ENCODE measurements at places on chromosomes 6 and 20.

DNA sequence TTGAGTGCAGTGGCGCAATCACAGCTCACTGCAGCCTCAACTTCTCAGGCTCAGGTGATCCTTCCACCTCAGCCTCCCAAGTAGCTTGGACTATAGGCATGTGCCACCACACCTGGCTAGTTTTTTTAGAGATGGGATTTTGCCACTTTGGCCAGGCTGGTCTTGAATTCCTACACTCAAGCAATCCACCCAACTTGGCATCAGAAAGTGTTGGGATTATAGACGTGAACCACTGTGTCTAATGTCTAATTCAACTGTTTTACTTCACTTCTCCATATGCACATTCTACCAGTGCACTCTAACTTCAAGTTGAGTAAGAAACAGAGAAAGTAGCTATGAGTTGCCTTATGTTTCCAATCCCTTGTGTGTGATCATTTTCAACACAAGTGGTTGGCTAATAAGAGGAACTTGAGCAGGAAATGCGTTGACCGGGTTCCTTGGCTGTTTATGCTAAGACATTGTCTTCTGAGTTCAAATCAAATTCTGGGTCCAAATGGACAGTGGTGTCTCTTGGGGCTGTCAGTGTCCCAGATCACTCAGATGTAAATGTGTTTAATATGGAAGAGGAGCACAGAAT, 23.9 kb downstream of the ZNF337 start:
- DNase-seq = no peak

DNA sequence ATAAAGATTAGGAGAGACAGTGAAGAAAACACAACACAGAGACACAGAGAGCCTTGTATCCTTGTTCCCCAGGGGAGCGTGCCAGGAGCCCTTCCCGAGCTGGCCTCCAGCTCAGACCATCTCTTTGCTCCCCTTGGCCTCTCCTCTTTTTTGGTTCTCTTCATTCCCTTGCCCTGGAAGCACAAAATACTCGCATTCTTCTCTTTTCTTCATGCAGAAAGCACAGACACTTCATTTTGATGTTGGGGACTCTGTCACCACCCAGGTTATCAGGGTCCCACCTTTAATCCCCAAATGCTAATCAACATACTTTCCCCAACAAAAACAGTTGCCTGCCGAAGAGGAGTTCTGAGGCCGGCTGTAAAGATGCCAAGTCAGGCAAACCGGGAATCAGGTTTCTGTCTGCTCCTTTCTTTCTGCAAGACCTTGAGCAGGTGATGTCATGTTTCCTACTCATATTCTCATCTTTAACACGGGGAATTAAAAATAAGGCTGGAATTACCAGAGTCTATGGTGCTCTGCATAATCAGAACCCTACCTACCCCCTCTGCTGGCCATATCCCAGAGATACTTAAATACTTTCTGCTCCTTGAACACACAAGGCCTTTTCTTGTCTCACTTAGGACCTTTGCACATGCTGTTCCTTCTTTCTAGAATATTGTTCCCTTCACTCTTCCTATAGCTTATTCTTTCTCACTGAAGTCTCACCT, 21.7 kb downstream of the TGM6 start:
- no peak for DNase-seq

DNA sequence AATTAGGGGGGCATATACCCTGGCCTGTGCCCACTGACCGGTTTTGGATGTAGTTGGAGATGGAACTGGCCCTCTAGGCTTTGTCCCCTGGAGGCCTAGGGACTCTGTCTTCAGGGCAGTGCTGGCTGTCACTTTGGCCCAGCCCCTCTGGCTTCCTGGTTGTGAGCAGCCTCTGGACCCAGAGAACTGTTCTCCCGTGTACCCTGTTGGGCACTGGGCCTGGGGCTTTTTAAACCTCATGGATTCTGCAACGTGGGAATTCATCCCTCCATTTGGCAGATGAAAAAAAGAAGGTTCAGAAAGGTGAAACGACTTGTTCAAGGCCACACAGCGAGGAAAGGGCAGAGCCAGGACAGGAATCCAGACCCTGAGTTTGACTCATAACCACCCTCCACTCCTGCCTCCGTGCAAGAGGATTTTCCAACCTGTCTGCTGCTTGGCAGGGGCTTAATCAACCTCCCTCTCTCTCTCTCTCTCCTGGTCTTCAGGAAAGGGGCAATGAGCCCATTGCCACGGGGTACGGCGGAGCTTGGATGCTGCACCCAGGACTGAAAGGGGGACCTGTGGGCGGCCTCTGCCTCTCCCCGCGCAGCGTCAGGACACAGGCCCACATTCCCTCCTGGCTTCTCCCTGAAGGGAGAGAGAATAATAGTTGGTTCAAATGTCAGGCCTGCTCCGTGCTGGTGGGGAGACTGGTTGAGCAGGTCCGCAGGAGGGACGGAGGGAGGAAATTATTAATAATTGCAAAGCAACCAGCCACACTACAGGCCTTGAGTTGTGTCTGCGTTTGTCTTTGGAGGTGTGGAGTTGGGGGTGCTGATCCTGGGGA, 56.0 kb downstream of the CEBPB start:
- DNase-seq = no peak

DNA sequence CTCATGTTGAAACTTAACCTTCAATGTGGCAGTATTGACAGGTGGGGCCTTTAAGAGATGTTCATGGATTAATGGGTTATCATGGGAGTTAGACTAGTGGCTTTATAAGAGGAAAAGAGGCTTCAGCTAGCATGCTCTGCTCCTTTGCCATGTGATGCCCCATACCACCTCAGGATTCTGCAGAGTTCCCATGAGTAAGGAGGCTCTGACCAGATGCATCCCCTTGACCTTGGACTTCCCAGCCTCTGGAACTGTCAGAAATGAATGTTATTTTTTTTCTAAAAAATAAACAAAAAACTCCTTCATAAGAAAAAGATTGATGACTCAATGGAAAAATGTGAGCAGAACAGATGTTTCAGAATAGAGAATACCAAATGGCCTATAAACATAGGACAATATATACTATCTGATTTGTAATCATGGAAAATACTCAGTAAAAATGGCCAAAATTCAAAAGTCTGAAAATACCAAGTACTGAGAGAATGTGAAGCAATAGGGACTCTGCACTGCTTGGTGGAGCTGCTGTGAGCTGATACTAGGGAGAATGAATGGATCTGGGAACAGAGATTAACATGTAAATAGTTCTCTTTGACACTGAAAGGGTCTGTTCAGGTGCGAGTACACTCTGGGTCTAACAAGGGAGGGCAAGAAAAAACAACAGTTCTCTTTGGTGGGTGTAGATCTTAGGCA, 7.4 kb upstream of the TRIM39 start:
- no peak for DNase-seq

DNA sequence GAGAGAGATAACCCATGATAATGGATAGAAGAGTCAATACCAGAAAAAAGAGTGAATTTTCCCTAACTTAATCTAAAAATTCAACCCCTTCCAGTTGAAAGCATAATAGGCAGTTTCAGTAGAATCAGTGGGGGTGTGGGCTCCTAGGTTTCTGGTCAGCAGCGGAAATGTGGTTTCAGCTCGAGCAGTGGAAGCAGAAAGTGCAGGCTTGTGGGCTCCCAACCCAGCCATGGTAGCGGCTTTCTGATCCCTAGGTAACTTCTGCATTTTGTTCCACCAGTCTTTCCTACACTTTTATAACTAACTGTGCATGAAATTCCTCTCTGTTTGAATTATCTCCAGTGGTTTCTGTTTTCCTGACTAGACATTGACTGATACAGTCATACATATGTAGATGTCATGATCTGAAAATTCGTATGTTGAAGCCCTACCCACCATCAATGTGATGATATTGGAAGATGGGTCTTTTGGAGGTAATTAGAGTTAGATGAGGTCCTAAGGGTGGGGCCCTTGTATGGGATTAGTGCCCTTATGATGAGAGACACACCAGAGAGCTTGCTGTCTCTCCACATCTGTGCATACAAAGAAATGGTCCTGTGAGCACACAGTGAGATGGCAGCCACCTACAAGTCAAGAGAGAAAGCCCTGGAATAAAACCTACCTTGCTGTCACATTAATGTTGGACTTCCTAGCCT, 6.5 kb upstream of the DDO start:
- DNase-seq = no peak

DNA sequence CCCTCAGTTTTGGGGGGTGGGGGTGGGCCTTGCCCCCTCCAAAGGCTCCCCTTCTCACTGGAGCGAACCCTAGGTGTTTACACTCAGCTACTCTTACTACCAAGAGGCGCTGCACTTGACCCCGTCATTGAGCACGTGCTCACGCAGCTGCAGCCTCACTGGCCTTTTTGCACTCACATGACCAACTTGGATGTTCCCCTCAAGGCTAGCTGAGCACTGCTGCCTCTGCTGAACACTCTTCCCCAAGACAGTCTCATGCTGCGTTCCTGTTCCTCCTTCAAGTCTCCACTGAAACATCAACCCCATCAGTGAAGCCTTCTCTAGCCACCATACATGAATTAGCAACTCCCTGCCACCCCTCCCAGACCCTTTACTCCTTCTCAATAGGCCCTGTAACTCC, 4.0 kb downstream of the SOD2 start:
- DNase-seq = peak; percentile 34
